Stimulated activated naive B cell treated with anti-CD40 and anti-IgM and Interleukin-4, amounts not matched to agents 10 μg/mL and 1 μg/mL and 100 μg/mL, for 72 hours (primary cell): ENCODE measurements at places on chromosomes 1 and 21.

- DNase-seq: no peak
Observed at GRCh38 chr1:61477301-61477700, 247.6 kb downstream of the TM2D1 start.

DNA sequence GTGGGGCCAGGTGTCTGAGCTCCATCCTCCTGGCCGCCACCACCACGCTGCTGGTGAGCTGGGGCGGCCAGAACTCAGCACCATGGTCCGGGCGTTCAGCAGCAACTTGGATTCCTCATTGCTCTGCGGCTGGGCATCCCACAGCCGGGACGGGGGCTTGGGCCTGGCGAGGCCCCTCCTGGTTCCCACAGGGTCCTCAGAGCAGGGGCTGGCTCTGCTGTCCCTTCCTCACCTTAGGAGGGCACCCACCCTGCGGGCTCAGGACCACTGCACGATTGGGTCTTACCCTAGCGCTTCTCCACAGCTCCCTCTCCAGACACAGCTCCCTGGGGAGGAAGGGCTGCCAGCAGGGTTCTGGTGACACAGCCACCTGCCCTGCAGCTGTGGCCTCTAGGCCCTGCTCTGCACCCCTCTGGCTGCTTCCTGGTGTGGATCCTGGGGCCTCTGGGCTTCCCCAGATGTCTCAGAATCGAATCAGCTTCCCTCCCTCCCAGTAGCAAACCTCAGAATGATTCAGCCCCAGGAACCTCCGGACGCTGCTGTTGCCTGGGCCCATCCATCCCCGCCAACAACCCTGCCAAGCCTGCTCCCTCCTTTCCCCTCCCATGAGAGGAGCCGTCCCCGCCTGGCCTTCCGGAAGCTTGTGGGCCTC is 25.0 kb downstream of the CRYAA start:
- DNase-seq: peak; percentile 47

GRCh38 chr1:30610917-30611316 is 112.5 kb downstream of the MATN1 start:
- no peak for DNase-seq

DNA sequence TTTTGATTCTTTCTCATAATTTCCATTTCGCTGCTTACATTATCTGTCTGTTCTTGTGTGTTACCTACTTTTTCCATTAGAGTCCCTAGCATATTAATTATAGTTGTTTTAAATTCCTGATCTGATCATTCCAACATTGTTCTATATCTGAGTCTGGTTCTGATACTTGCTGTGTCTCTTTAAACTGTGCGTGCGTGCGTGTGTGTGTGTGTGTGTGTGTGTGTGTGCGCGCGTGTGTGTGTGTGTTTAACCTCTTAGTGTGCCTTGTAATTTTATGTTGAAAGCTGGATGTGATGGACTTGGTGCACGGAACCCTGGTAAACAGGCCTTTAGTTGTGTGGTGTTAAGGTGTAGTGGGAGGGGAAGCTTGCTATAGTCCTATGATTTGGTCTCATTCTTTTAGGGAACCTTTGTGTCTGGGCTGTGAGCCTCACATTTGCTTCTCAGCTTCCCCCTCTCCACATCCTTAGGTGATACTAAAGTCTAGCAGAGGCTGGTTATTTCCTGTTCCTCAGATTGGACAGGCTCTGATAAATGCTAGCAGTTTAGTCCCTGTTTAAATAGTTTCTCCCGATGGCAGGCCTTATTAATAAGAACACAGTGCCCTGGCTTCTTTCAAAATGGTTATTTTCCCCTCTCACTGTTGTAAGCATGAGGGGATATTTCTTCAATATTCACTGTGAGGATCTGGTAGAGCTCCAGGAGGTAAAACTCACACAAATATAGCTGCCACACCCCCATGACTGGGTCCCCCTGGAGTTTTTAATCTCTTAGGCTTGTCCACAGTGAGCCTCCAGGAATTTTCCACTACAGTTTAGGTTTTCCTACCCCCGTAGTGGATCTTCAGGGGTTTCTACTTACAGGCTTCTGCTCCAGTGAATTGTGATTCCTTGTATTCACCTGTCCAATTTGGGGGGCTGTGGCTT is 118.3 kb downstream of the GALNT2 start:
- DNase-seq: no peak
